ENCODE measurements at places on chromosomes 13 and 19.

GRCh38 chr19:45798995-45799517, 6.4 kb upstream of the DMWD start:
- peak; percentile 59 for DNase-seq

DNA sequence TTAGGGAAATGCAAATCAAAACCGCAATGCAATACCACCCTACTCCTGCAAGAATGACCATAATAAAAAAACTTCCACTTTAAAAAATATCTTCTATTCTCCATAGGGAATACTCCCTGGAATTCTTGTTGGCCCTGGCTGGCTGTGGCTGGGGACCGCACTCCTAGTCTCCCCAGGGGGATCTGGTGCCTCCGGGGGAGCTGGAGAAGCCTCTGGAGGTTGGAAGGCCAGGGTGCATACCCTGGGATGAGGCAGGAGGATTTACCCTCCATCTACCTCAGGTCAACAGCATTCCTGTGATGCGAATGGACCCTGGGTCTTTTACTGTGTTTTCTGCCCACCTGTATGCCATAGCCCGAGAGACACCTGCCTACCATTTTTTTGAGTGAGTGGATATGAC, 120.0 kb upstream of the ZNF536 start:
- DNase-seq: no peak

DNA sequence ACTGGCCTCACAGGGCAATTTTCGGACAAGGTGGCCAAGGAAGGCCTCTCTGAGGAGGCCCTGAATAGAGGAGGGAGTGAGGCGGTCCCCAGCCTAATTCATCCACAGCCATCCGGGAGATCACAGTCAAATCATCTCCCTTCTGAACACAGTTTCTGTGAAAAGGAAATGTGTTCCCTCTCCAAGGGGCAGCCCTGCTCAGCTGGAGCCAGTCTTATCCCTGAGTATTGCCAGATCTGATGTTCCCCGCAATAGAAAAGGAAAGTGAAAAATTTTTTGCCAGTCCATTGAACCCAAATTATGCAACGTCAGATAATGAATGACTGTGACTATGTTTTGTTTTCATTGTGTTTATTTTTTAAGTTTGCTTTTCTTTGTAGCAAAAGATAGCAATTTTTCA, 125.9 kb downstream of the SIPA1L3 start:
- no peak for DNase-seq

DNA sequence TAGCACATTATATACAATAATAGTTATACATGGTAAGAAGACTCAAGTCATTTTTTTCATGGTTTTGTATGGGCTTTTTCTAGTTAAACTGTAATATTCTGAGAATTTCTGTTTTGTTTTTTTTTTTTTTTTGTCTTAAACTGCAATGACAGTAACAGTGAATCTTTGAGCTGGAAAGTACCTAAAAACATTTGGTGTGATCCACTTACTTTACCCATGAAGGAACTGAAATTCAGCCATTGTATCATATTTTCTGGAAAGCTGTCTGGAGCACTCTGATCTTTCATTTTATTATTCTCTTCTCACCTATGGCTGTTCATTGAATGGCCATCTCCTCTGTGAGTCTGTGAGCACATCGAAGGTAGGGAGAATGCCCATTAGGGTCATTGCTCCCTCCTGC, 37.8 kb downstream of the MYO16 start:
- no peak for DNase-seq

GRCh38 chr19:38389101-38389925, 816 bp downstream of the SPRED3 start:
- DNase-seq: peak; percentile 82

GRCh38 chr13:48580185-48580803, 47.4 kb upstream of the RCBTB2 start:
- peak; percentile 47 for DNase-seq

DNA sequence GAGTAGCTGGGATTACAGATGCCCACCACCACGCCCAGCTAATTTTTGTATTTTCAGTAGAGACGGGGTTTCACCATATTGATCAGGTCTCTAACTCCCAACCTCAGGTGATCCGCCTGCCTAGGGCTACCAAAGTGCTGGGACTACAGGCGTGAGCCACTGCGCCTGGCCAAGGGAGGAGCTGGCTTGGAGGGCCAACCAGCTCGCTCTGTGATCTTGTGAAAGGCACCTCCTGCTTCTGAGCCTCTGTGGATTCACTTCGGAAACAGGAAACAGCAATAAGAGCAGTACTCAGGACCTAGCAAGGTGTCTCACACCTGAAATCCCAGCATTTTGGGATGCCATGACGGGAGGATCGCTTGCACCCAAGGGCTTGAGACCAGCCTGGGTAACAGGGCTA, 2.0 kb upstream of the ELL start:
- DNase-seq: no peak

- DNase-seq: no peak
These were observed 7.6 kb downstream of the CEBPG start for GRCh38 chr19:33381101-33381500.

DNA sequence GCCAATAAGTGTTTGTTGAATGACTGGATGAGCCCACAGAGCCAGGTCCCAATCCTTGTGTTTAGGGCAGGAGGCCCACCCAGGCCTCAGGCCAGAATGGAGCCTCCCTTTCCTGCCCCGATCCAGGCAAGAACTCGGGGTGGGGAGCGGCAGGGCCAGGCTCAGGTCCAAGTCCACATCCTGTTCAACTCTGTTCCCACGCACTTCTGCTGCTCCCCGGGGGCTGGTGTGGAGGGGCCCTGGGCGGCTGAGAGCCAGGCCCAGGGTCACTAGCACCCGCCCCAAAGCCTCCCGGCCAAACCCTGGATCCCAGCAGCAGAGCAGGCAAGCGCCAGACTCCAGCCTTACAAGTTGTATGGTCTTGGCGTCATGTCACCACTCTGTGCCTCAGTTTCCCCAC, 8.0 kb downstream of the ANGPTL8 start:
- no peak for DNase-seq

- no peak for DNase-seq
These were observed 930.0 kb upstream of the SLITRK6 start for GRCh38 chr13:86729206-86729605.

DNA sequence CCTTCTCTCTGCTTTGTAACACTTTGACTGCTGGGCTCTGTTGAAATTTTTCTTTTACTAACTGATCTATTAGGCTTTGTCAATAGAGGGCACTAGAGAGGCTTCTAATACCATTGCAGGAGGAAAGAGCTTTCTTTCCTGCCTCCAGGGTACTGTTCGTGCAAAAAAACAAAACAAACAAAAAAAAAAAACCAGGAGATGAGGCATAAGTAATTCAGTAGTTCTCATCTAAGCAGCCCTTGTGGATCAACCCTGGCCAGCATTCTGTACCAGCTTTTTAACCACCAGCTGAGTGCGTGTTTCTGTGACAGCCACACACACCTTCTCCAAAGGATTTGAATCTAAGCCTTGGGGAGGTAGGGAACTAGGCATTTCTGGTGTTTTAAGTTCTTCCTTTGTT, 1707.6 kb upstream of the SLC10A2 start:
- peak; percentile 69 for DNase-seq

GRCh38 chr19:10523135-10523636, 5.9 kb upstream of the S1PR5 start:
- DNase-seq: no peak

All from iris pigment epithelial cell (primary cell).